Stimulated activated CD4-positive, alpha-beta T cell treated with anti-CD3 and anti-CD28 coated beads, Interleukin-1b, Interleukin-23, amount 100 ng/mL, for 1 hour (primary cell): ENCODE measurements at places on chromosomes 5 and 9.

DNA sequence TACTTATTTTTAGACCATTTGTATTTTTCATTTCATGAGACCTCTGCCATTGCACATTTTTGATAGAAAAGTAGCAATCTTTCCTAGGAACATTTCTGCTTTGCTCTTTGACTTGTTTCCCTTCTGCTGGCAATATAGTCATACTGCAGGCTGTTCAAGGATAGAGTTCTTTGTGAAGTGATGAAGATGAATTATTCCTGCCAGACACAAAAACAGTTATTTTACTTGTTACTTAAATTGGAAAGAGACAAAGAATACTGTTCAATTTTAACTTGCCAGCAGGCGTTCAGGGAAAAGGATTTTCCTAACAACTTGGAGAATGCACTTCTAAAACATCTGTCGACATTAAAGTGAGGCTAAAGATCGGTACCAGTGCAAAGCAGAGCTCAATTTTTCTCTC lies 251.7 kb upstream of the ACTBL2 start:
- DNase-seq: no peak

DNA sequence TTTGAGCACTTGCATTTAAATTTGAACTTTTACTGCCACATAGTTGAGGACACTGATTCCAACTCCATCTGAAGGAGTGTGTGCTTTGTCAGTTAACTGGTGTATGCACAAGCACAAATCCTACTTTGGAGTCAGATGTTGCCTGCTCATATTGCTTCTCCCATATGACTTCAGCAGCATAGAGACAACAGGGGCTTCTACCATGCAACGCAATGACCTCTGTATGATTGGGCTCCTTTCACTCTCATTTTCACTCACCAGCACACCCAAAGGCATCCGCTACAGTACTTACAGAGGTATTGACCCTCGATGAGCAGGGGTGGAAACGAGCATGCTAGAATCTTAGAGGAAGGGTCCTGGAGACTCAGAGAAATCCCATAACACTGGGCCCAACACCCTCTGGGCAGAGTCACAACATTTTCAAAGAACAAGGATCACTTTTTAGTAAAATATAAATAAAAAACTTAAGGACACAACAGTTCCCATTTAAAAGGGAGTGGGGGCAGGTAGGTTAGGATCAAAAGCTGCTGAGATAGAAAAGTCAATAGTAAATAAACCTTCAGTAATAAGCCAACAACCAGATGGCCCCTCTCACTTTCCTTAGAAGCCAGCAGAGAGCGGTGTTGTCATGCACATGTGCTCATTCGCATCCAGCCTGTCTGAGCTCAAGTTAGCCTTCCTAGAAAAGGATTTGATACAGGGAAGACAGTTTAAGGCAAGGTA lies 203.8 kb downstream of the SNCAIP start:
- DNase-seq: no peak

DNA sequence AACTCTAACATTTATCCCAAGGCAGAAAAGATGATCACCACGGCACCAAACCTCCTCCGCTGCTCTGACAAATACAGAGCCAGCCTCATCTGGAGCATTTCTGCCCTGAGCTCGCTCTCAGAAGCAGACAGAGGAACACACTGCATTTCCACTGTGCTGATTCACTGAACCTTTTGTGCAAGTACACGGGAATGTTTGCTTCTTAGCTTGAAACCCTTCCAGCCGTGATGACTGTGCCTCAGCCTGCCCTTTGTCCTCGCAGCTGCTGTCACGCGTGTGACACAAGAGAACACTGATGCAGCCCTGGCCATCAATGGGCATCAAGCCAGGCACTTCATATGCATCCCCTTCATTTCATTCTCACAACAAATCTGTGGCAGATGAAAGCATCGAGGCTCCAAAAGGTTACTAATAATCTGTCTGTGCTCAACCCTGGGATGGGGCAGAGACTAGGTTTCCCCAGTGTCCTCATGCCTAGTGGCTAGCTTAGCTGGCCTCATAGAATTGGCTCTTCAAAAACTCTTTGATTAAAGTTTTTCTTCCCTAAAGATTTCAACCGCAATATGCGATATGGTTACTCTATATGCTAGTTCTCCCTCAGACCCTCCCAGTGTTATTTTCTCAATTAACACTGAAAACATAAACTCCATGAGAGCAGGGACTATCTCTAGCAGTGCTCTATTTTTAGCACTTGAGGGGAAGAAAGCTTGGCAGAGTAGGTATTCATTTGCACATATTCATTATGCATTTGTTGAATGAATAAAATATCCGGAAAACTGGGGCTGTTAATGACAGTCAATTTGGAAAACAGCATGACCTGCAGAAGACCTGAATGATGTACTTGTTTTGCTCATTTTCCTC lies 7.3 kb downstream of the CDC14B start:
- DNase-seq: no peak

GRCh38 chr9:123513554-123513953 lies 157.6 kb downstream of the CRB2 start:
- DNase-seq: no peak
